Urinary bladder (tissue), 4 donors: ENCODE measurements at places on chromosomes 13 and 19. TPM values are rescaled to one million over a fixed set of nuclear protein-coding genes. Genes with fewer than 3 reads are reported as not detected.

GRCh38 chr13:23728807-23729206 is 158.6 kb downstream of the TNFRSF19 start:
- no peak for DNase-seq

DNA sequence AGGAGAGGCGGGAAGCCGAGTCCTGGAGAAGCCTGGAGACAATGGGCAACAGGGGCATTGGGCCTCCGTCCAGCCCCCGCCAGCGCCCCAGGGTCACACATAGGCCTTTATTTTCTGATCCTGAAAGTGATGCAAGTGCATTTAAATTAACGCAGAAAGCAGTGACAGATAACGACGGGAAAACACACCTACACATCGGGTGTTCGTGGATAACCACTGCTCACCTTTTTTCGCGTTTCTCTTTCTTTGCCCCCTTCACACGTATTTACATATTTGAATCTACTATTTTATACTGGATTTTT is 30.4 kb upstream of the GRTP1 start:
- DNase-seq, result no peak

DNA sequence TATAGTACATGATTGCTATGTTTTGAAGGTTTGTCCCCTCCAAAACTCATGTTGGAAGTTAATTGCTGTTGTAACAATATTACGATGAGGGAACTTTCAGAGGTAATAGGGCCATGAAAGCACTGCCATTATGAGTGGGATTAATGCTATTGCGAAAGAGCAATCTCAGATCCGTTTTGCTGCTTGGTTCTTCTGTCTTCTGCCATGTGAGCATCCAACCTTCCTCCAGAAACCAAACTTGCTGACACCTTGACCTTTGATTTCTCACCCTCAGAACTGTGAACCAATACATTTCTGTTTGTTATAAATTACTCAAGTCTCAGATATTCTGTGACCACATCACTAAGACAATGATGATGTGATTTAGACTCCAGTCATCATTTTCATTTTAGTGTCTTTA is 2590.9 kb downstream of the PCDH9 start:
- no peak for DNase-seq

DNA sequence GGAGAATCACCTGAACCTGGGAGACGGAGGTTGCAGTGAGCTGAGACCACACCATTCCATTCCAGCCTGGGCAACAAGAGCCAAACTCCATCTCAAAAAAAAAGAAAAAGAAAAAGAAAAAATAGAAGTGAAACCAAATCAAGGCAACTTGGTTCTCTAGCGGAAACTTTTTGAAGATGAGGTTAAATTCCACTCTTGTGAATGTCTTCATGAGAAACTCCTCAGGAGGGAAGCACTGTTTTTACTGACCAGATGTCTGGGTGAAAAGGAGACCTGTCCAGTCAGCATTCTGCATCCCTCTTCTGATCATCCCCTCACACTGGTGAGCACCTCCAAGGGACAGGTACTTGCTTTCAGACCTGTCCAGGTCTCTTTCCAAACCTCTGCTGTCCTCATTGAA is 15.8 kb downstream of the BRD4 start:
- DNase-seq, result no peak

DNA sequence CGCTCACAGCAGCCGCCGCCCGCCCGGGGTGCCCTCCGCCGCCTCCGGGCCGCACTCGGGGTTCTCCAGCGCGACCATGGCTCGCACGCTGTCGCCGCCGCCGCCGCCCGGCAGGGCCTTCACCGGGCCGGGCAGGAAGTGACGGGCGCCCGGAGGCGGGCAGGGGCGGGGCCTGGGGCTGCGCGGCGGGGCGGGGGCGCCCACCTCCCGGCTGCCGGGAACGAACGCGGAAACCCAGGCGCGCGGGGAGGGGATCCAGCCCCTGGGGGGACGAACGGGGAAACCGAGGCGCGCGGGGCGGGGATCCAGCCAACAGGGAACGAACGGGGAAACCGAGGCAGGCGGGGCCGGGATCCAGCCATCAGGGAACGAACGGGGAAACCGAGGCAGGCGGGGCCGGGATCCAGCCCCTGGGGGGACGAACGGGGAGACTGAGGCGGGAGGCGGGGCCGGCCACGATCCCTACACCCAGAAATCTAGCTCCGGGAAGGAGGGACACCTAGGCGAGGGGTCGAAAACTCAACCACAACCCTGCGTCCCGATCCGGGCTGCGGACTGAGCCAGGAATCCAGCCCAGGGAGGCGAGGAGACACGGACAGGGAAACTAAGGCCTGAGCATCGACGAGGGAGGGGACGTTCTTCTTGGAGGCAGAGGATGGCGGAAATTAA is at the start of gene R3HDM4:
TSS of gene R3HDM4 (minus strand) at position 140 of the 669 bp plus-strand sequence. CDS start at position 78, 62 bp downstream.
- DNase-seq, result no peak

Gene GNG7
- 2.8 TPM for total RNA-seq

Gene ZNF665
- 11.9 TPM for total RNA-seq

Gene GPR12
- not detected for total RNA-seq
